ENCODE measurements at places on chromosomes 1 and 21.

DNA sequence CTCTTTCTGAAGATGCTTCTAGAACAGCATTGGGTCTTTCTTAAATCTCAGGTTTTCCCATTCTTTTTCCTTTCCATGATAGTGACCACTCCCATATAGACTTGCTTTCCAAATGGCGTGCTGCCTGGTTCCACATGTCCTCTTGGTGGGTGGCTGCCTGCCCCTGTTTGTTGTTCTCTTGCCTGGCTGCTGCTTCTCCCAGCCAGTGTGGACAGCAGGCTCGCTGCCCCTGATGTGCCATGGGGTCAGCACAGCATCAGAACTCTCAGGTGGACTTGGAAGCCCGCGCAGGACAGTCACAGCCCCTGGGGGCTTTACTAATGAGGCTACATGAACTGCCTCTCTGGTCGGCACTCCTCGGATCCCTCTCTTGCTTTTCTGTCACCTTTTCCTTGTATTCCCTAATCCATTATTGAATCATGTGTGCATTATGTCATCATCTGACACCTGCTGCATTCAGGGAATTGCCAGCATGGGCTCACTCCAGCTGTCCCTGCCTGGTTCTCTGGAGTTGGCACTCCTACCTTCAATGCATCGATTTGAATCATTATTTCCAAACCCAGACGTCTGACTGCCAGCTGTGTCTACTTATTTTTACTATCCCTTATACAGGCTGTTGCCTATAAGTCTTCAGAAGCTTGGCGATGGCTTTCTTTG is 100.5 kb upstream of the COA6 start:
- no peak for DNase-seq

- no peak for DNase-seq
These were observed 4.2 kb upstream of the ABCB10 start for GRCh38 chr1:229562686-229563085.

DNA sequence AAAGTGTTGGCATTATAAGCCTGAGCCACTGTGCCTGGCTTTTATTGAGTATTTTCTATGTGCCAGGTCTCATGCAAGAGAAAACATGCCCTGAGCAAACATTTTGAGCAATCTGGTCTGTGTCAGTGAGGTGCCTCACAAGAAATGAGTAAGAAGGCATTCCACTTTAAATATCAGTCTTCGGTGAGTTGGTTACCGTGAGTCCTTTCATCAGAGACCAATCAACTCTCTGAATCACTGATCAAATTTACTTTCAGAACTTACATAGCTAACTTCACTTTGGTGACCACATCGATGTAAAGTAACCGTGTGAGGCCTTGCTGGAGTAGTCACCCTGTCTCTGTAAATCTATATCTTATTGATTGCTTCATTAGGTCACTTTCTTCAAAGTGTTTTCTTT is 14.3 kb upstream of the DDX59 start:
- no peak for DNase-seq

DNA sequence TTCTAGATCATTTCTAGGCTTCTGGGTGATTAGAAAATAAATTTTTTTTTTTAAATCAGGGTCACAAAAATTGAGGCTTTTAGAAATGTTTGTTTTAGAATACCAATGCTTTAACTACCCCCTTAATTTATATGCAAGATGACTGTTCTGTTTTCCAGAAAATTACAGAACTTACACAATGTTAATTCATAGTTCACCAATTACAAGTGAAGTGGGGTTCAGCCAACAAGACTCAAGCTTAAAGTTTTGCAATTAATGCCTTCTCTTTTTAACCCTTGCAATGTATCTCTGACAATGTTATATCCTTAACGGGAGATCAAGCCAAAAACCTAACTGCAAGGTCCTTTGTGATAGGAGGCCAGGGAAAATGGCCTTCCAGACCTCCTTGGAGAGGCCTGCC is 5.6 kb downstream of the PRELP start:
- DNase-seq, result no peak

- no peak for DNase-seq
These were observed 1.8 kb downstream of the HHIPL2 start for GRCh38 chr1:222546091-222546490.

- no peak for DNase-seq
These were observed 2.8 kb downstream of the ARID4B start for GRCh38 chr1:235325139-235325538.

GRCh38 chr1:55700359-55701130 is 485.4 kb upstream of the USP24 start:
- no peak for DNase-seq

DNA sequence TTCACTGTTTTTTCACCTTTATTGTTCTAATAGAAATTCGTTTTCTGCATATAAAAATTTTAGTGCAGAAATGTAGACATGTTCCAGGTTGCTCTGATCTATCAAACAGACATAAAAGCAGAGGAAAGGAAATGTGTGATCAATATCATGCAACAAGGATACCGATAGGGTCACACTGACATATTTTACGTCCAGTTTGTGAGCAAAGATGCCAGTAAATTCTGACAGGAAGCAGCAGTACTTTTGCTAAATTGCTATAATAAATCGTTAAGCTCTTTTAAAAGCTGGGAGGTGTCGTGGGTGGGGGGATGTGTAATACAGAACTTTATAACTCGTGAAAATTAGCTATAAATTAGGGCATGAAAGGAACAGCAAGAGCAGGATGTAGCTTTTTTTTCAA is 955.2 kb downstream of the BRINP3 start:
- no peak for DNase-seq

DNA sequence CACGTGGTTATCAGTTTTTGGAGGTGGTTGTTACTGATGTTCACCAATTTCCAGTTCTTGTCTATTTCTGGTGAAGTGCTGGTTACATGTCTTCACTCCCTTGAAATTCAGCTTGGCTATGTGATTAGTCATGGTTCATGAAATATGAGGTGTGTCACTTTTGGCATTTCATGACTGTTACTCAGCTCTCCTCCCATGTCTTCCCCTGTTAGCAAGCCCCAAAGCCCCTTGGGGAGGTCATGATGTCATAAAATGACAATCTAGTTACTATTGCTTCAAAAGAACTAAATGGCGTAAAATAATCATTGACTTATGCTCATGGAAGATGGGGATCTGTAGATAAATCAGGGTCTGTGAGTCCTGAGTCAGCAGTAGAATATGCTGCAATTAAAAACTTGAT is 425.1 kb downstream of the SETD4 start:
- no peak for DNase-seq

GRCh38 chr1:110262296-110262695 is 52.2 kb downstream of the KCNC4 start:
- DNase-seq, result no peak

- no peak for DNase-seq
These were observed 58.9 kb downstream of the WLS start for GRCh38 chr1:68173283-68173935.

DNA sequence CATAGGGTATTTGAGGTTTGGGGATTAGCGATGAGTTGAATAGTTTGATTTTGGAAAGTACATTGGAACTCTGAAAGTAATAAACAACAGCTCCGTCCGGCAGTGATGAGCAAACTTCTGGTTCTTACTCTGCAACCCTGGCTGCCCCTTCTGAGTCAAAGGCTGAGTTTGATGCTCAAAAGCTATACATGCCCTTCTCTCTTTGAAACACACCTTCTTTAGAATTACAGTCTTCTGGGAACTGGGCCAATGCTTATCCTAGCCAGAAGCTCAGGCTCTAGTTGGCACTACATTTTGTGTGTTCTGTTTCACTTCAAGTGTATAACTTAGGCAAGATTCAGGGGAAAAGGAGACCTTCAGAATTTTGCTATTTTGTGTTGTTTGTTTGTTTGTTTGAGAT is 9.3 kb downstream of the AHCYL1 start:
- no peak for DNase-seq

- no peak for DNase-seq
These were observed 100.5 kb downstream of the GIPC2 start for GRCh38 chr1:78146205-78146771.

DNA sequence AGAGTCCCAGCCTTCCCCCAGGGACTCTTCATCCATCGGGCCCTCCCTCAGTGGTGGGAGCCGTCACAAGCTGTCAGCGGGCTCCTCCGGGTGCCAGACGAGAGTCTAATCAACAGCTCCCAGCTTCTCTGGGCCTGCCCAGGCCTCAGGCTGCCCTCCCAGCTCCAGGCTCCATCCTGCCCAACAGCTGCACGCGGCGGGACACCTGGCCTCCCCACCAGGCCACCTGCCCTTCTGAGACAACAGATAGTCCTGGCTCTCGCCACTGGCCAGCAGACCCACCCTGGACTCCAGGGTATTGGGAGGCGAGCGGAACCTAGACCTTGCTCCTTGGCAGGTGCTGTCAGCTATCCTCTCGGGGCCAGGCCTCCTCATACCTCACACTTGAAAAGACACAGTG is 3.1 kb downstream of the WNT4 start:
- DNase-seq, result no peak

DNA sequence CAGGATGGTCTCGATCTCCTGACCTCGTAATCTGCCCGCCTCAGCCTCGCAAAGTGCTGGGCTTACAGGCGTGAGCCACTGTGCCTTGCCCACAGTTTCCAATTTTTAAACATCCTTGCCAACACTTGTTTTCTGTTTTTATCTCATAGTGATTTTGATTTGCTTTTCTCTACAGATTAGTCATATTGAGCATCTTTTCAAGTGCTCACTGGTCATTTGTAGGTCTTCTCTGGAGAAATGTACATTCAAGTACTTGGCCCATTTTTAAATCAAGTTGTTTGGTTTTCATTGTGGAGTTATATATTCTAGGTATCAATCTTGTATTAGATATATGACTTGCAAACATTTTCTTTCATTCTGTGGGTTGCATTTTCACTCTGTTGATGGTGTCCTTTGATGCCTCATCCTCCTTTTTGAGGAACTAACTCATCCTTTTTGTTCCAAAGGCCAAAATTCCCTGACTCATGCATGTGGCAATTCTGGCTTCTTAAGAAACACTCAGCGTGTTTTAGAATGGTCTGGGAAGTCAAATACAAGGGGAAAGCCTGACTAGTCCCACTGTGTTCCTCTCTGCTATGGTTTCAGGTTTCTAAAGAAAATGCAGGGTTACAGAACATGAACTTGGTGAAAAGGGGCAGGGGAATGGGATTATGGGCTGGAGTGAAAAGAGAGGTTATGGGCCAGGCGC is 37.3 kb downstream of the PTAFR start:
- DNase-seq, result no peak

DNA sequence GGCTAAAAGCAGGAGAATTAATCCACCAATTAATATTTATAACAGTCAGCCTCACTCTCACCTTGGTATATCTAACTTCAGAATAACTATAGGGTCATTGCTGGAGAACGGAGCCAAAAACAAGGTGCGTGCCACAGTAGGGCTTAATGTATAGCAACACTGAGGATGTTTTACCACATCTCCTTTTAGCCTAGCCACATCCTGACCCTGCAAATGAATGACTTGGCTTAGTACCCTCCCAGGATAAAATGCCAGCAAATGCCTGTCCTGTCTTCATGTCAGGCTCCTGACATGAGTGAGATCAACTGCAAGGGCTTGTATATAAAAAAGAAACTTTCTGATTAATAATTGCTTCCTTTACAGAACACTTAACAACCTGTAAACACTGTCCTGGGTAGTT is 2.7 kb upstream of the CDC42BPA start:
- DNase-seq, result no peak

DNA sequence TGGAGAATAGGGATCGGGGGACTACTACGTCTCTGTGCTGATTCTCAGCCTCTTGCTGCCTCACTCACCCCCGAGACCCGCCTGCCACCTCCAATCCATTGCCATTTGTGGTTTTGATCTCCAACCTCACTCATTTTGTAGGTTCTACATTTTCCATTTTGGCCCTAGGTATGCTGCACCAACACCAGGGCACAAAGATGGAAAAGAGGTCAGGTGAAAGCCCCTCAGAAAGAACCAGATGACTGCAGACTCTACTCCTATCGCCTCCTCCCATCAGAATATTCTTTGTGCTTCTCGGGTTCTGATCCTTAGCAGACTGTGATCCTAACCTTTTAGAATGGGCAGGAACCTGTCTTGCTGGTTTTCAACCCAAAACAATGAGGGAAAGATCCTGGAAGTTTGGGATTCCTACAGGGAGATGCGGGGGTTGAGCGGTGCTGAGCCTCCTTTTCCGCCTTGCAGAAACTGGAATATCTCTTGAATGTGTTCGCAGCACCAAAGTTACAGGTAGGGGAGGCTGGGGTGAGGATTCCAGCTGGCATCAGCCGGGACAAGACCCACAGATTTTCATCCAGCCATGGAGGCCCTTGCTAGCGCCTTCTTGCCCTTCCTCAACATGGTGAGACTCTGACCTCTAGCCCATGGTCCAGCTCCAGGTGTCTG is 53.1 kb downstream of the RHBG start:
- DNase-seq, result no peak

DNA sequence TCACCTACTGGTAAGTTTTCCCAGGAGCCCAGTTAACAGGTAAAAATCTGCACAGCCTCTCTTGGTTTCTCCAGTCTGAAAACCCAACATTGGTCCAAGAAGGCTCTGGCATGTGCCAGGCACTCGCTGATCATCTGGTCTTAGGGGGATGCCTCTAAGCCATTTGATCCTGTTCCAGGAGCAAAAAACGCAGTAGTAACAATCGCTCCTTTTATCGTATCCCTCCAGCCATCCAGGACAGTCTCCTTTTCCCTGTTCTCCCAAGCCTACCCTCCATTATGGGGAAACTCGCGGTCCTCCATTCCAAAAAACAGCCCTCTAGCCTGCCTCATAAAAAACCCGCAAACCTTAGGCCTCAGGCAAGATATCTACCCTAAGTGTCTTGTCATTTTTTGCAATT is 56.2 kb downstream of the ODF2L start:
- DNase-seq, result no peak

GRCh38 chr1:93625582-93626327 is 55.9 kb downstream of the BCAR3 start:
- no peak for DNase-seq

GRCh38 chr1:26472320-26472900 is at the start of gene HMGN2:
HMGN2 (plus strand) TSS chr1:26472440; CDS start chr1:26472613, 173 bp downstream.
- DNase-seq, result peak; percentile 79

- DNase-seq, result no peak
These were observed 29.1 kb upstream of the GFI1 start for GRCh38 chr1:92515796-92516201.

DNA sequence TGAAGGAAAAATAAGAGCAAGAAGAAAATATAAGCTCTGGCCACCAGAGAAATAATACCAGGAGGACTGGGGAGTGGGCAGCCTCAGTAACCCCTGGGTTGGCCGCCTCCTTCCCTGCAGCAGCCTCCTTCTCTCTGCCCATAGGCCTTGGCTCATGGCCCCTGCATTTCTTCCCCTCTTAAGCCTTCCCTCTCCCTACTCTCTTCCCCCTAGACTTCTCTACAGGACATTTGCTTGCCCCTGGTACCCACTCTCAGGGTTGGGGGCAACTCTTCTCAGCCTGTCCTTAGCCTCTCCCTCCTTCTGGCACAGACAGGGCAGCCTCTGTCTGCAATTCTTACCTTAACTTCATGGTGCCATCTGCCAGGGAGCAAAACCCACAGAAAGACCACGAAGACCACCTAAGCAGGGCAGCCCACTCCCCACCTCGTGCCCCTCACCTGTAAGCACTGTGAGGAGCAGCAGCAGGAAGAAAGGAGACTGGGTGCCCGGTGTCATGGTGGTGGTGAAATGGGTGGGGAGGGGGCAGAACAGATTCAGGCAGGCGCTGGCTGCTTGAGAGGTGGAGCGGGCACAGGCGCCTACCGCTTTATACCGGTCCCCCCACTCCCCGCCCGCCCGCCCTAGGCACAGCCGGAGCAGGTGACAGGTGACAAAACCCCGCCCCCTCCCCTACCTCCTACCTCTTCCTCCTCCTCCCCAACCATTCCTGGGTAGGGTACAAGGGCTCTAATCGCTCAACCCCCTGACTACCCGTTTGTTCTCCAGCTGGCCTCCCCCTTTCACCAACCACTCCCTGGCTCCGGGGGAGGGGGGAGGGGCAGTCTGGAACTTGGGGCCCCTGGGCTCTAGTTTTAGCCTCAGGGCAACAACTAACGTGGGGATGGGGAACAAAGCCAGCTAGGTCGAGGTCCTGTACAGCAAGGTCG is 15.1 kb downstream of the THBS3 start:
- no peak for DNase-seq
